GM23338 (cell line): ENCODE measurements at places on chromosomes 11 and 22.

- DNase-seq, result peak; percentile 83
Observed at GRCh38 chr22:25514436-25515180, 49.9 kb upstream of the GRK3 start.

- DNase-seq, result peak; percentile 29
Observed at GRCh38 chr11:115213007-115213406, 291.2 kb downstream of the CADM1 start.

- no peak for DNase-seq
Observed at GRCh38 chr11:19789245-19789644, 76.6 kb downstream of the NAV2 start.

GRCh38 chr11:68976563-68976962 is 4.2 kb downstream of the MRGPRD start:
- no peak for DNase-seq

DNA sequence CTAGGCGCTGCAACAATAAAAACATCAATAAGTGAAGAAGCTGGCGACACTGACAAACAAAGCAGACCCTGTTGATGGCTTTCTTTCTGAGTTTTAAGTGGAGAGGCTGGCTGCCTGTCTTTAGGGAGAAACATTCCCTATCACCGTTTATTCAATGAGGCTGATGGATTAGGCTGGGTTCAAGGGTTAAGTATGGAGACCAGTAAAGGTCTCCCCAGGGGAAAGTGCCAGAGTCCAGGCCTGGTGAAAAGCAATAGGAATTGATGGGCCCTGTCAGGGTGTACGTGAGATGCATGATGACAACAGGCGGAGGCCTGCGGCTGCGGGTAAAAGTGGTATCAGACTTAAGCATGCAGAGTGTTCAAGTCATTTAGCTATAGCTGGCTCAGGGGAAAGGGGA is 102.6 kb downstream of the ALX4 start:
- no peak for DNase-seq

- DNase-seq, result no peak
Observed at GRCh38 chr22:24578355-24579257, 14.3 kb downstream of the LRRC75B start.

- DNase-seq, result peak; percentile 91
Observed at GRCh38 chr11:14643697-14644225, at the start of gene PDE3B. Gene PDE3B, plus strand, starts transcription at chr11:14643804. Its CDS starts 272 bp downstream, at chr11:14644076.

DNA sequence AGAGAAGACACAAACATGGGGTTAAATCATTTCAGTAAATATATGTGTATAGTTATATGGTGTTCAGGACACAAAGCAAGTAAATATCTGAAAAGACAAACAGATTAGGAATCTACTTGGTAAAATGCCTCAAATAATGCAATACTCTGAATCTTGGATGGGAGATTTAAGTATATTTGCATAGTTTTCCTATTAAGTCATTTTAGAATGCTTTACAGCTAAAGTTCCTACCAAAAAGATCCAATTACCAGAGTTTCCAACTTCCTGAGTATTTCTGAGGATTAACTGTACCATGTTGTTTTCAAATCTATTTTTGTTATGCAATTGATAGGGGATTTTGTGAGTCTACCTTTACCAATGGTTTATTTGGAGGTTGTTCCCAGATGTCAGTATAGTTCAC is 424.4 kb upstream of the CCDC179 start:
- no peak for DNase-seq

- DNase-seq, result peak; percentile 75
Observed at GRCh38 chr11:77115181-77115611, 12.6 kb downstream of the OMP start.

DNA sequence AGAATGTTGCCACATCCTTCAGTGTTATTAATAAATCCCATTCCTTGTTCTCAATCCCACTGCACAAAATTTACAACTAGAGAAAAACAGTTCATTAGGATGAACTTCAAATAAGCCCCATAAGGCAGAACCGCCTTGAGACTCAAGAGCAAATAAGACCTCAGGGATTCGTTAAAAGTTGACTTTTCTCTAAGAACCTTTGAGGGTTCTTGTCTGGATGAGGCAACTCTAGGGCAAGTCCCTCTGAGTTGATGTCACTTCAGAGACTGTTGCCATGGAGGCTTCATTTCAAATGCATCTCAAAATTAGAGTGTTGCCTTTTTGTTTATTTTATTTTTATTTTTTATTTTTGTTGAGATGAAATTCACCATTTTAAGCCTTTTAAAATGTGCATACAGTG is 19.8 kb upstream of the PANX3 start:
- no peak for DNase-seq

DNA sequence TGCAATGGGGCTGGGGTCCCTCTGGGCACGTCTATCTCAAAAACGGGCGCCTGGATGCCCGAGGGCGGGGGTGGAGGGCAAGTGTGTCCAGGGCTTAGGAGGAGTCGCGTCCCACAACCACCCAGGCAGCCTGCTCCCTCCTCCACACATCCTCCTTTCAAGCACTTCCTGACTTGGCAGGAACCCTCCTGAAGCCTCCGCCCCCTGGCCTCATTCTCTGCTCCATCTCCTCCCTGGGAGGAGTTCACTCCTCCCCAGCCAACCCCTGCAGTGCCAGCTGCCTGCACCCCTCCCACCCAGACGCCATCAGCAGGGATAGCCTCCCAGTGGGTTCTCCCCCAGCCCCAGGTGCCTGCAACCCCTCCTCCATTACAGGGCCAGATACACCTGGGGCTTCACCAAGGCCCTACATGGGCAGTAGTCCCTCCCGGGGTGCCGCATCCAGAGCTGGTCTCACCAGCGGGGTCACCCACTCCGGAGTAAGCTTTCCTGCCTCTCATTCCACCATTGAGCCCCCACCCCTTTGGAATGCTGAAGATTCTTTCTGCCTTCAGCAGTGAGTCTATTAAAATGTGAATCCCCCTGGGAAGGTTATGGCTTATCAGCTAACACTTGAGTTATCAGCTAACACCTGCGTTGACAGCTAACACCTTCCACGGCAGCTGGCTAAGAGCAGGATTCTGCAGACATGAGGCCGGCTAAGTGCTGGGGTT is 24.4 kb downstream of the RTN4R start:
- peak; percentile 47 for DNase-seq

DNA sequence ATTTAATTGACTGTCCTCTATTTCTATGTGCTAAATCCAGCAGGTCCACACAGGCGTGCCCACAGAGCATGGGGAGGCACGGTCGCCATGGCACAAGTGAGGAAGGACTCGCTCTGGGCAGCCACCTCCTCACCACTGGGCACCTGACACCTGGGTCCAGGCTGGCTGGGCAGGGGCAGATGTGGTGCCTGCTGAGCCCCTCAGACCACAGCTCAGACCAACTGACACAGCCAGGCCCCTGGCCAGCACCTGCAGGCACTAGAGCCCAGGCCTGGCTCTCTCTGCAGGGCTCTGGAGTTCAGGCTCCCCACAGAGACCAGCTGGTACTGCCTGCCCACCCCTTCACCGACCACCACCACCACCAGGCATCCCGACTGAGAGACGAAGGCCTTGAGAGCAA is 27.9 kb downstream of the LINC01488 start:
- DNase-seq, result no peak

GRCh38 chr22:45102896-45103420 is 60.8 kb upstream of the NUP50 start:
- no peak for DNase-seq

GRCh38 chr11:94219771-94220170 is 84.6 kb upstream of the IZUMO1R start:
- DNase-seq, result peak; percentile 27

DNA sequence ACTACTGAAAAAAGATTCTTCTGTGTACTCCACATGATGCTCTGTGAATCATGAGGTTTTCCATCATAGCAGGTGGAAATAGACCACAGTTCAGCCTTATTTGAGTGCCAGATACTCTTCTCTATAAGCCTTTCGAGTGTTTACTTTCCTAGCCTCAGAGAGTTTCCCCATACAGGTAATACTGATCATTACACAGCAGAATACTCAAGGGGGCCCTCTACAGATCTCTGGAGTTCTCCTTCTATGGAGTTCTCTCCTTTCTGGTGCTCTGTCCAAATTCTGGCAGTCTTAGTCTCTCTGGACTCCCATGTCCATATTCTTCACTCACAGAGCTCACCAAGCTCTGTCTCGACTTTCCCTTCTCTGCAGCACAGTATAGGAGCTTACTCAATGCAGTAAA is 175.7 kb upstream of the CARD18 start:
- DNase-seq, result peak; percentile 57

DNA sequence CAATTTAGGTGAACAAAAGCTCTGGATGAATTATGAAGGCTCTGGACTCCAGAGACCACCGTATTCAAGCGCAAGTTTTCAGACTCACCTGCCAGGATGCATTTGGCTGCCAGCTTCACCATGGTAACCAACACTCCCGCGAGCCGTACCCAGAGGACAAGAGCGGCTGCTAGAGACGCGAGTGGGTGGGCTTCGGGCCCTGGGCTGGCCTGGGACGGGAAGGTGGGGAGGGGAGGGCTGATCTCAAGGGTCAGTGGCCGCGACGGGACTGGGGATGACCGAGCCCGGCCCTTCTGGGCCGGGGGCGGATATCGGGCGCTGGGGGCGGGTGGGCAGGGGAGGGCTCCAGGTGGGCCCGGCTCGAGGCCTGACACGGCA is 344 bp downstream of the IFT27 start:
- peak; percentile 45 for DNase-seq

- DNase-seq, result no peak
Observed at GRCh38 chr22:39569066-39569465, 1.5 kb upstream of the CACNA1I start.

DNA sequence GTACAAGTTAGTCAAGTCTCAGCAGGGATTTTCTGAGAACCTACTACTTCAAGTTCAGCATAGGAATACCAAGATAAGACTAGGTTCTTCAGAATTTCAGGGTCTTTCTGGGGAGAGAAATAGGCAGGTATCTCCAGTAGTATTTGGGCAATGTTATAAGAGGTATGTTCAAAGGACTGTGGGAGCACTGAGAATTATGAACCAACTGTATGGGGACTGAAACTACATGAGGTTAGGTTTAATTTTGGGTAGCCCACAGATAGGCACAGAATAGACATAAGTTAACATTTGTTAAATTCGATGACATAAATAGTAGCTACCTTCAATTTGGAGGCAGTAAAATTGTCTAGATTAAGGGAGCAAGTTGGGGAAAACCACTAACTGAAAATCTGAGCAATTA is 9.2 kb upstream of the GAB2 start:
- no peak for DNase-seq

- DNase-seq, result peak; percentile 56
Observed at GRCh38 chr22:35930933-35931332, 97.7 kb downstream of the RBFOX2 start.

DNA sequence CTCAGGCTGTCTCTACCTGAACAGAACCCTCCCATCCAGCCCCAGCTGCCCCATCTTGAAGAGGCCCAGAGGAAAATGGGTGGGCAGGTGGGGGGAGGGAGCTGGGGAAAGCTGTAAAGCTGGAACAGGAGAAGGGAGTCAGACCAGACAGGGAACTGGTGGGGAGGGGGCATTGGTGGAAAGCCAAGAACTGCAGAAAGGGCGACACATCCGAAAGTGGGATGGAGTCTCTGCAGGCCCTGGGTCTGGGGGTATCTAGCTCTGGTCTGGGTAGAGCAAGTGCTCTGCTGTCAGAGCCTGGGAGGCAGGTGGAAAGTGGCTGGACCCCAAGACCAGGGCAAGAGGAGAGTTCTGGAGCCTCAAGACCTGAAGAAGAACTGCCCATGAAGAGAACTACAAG is 7.7 kb downstream of the TMPRSS13 start:
- no peak for DNase-seq

GRCh38 chr11:69650832-69651344 is 9.9 kb downstream of the CCND1 start:
- DNase-seq, result no peak

DNA sequence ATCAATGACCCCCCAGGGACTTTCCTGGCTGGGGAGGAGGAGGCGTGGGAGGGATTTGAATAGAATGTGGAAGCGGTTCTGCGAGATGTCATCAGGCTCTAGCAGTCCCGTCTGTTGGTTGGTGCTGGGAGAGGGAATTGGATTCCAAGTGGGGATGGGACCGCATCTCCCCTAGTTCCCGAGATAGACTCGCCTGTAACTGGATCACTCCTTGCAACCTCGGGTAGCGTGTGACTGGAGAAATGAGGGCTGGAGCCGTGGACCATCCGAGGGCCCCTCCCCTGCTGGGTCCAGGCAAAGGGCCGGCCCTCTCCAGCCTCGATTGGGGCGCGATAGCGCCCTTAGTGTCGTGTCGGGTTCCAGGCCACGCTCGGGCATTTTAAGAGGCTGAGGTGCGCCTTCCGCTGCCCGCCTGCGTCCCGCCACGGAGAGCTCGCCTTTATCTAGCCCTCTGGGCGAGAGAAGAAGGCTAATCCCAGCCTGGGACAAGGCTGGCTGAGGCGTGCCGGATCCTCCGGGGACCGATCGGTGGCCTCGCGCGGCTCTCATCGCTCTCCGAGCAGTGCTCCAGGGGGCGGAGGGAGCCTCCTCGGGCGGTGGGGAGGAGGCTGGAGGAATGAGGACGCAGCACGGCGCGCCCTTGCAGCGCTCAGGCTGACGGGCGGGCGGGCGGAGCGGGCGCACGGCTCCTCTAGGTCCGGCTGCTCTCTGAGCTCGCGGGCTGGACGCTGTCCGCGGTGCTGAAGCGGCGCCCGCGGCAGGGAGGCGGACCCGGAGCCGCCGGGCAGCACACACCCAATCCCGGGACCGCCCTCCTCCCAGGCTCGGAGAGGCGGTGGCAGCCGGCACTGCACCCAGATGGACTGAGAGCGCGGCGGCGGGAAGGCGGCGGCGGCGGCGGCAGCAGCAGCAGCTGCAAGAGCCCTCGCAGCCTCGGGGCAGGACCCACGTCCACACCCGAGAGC is 107.8 kb downstream of the OSBP2 start:
- peak; percentile 94 for DNase-seq

- no peak for DNase-seq
Observed at GRCh38 chr11:47499161-47499560, 50.2 kb upstream of the RAPSN start.

DNA sequence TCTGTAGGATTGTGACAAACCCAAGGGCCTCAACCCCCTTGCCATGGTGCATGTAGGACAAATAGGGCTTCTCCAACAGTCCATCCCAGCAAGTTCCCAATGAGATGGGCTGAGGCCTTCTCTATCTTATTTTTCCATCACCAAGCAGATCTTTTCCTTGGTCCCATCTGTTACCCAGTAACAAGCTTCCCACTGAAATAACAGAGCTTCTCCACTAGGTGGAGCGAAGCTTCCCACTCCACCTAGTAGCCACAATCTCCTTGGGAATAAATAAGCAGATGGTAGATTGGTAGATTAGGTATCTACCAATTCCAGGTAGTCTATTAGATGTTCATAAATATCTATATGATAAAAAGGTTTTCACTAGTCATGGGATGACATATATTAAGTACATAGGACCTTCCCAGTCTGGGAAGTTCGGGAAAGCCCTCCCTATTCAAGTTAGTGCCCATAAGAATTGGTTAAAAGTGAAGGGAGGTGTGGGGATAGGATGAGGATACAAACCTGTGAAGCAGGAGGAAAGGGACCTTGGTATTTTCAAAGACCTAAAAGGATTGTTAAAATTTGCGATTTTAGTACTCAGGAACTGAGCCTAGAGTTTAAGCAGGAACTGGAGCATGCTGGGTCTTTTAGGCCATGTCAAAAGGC is 5.9 kb upstream of the OR52L1 start:
- DNase-seq, result peak; percentile 65

- DNase-seq, result peak; percentile 87
Observed at GRCh38 chr11:44949160-44950030, 1.3 kb downstream of the TP53I11 start.
